Mesendoderm (in vitro differentiated cells): ENCODE measurements at places on chromosomes 2 and 18.

DNA sequence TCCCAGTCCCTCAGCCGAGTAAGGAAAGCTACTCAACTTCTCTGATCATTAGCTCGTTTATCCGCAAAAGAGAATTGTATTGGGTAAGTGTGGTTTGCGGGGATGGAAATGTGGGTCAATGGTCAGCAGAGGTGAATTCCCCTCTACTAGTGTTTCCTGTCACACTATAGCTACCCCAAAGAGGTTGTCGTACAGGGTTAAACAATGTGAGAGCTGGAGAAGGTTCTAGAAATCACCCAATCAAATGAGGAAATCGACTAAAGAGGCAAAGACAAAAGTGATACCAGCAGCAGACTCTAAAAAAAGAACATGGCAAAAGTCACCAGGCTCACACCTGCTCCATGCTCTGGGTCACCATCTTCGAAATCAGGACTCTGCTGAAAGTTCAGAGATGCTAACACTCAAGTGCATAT lies 144.7 kb upstream of the ITGA4 start:
- DNase-seq: no peak

DNA sequence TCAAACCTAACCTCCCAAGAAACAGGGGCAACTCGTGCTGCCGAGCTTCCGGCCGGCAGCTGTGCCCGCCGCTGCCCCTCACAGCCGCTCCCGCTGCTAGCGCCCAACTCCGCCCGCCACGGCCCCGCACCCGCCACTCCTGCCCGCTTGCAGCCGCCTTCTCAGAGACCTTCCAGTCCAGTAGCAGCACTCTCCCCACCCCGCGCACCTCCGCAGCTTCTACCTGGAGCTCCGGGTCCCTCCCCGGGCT lies 722 bp upstream of the C2orf15 start:
- DNase-seq: no peak

GRCh38 chr18:70005580-70005979 lies 57.9 kb upstream of the CD226 start:
- DNase-seq: no peak

DNA sequence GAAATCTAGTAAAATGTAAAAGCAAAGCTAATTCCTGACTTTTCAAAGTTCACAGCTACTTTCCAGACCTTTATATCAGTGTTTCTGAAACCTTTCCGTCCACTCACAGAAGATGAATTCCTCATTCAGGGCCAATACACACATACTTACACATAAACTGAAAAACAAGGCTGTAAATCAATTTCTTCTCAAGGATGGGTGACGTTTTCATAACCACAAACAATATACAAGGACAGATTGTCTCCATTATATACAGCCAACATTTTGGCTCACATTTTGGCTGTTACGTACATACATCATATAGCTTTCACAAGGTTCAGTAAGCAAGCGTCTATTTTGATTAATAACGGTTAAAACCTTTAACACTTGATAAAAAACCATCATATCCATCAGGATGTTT lies 1.4 kb downstream of the RPRD1A start:
- no peak for DNase-seq

DNA sequence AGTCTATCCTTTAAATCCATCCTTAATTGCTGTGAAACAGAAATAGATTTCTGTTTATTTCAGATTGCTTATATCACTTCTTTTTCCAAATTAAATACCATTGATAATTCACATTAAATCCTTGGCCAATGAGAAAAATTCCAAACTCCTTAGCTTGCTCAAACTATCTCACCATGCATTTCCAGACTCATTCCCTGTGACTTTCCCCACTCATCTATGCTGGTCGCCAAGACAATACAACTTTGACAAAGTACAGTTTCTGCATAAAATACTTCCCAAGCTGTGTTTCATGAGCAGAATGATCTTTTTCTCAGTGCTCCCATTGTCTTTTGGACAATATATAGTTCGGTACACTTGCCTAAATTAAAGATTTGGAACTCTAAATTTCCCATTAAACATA lies 575.6 kb downstream of the CPS1 start:
- no peak for DNase-seq

- DNase-seq: no peak
Measured at GRCh38 chr18:10732990-10733389, 207.2 kb downstream of the NAPG start.

- no peak for DNase-seq
Measured at GRCh38 chr2:120498576-120499394, 152.8 kb downstream of the INHBB start.

DNA sequence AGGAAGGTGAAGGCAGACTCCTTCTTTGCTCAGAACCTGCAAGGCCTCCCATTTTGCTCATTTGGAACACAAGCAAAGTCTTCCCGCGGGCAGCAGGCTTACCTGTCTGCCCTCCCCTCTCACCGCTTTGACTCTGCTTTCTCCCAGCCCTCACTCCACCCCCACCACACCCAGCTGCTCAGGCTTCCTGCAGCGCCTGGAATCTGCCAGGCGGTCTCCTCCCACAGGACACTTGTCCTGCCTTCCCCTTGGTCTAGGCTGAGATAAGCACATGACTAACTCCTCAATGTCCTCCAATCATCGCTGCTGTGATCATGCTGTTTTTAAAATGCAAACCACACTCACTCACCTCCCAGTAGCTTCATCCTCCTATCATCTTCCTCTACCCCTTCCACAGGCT lies 430.0 kb downstream of the ZNF516 start:
- DNase-seq: peak; percentile 95

DNA sequence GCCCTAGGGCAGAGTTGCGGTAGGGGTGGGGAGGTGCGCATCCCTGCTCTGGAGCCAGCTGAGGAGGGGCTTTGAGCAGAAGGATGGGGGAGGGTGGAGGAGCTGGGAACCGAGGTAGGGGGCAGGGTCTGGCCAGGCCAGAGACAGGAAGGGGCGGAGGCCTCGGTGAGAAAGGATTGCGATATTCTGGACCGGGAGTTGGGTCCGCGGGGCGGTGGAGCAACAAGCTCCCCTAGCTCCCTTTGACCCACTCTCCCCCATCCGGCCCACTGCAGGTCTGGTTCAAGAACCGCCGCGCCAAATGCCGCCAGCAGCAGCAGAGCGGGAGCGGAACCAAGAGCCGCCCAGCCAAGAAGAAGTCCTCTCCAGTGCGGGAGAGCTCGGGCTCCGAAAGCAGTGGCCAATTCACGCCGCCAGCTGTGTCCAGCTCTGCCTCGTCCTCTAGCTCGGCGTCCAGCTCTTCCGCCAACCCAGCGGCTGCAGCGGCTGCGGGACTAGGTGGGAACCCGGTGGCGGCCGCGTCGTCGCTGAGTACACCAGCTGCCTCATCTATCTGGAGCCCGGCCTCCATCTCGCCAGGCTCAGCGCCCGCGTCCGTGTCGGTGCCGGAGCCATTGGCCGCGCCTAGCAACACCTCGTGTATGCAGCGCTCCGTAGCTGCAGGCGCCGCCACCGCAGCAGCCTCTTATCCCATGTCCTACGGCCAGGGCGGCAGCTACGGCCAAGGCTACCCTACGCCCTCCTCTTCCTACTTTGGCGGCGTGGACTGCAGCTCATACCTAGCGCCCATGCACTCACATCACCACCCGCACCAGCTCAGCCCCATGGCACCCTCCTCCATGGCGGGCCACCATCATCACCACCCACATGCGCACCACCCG lies 4.8 kb downstream of the OTX1 start:
- peak; percentile 72 for DNase-seq

DNA sequence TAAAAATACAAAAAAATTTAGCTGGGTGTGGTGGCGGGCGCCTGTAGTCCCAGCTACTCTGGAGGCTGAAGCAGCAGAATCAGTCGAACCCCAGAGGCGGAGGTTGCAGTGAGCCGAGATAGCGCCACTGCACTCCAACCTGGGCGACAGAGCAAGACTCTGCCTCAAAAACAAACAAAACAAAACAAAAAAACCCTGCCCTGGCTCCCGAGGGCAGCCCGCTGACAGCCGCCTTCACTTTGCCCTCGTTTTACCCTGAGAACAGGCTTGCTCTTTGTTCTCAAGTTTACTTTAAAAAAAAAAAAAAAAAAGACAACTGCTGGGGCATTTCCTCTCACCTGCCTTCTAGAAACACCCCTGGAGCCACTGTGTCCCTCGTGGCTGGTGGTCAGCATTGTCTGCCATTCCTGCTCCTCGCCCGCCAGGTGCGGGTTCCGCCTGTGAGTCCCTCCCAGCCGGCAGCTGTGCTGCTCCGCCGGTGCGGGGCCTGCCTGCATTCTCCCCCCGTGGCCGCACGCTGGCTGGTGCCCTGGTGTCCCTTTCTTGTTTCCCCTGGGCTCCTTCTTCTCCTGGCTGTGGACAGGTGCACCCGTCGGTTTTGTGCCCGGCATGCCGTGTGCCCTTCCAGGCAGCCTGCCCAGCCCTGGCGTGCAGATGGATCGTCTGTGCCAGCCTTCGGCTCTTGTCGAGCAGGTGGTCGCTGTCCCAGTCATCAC lies 105.7 kb downstream of the USP40 start:
- DNase-seq: no peak

DNA sequence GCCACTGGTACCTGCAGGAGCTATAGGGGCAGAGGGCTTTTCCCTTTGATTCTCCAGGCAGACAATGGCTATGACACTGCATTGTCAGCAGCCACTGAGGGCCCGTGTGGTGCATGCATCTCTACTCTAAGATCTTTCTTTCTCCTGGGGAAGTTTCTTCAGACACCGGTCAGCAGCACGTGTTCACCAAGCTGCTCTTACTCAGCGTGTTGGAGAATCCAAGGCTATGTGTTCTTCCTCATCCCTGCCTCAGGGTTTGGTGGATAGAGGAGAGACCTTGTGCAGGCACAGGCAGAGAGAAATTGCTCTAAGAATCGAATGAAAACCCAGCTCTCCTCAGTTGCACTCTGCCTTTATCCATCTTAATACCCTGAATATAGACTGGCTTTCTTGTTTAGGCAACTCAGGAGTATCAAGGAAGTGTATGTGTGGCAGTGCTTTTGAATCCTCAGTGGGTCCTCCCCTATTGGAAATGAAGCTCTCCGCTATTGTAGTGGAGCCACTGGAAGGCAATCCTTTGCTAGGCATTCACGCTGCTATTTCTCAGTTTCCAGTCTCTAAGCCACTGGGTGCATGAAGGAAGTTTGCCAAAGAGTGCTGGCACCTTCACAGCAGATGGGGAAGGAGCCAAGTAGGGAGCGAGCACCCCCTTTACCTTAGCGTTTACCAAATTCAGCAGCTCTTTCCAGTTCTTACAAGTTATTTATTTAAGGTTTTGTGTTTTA lies 86.9 kb upstream of the EML6 start:
- DNase-seq: no peak

DNA sequence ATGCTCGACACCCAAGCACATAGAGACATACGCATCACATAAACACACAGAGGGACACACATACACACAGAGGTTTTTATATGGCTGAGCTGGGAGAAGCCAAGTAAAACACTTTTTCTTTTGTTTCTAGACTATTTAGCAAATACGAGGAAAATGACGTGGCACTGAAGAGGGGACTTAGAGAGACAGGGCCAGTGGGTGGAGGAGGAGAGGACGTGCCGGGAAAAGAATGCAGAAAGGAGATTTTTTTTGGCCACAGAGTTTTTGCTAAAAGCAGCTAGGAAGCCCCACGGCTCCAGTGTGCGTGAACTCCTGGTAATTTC lies 168.5 kb upstream of the KLF7 start:
- DNase-seq: no peak

DNA sequence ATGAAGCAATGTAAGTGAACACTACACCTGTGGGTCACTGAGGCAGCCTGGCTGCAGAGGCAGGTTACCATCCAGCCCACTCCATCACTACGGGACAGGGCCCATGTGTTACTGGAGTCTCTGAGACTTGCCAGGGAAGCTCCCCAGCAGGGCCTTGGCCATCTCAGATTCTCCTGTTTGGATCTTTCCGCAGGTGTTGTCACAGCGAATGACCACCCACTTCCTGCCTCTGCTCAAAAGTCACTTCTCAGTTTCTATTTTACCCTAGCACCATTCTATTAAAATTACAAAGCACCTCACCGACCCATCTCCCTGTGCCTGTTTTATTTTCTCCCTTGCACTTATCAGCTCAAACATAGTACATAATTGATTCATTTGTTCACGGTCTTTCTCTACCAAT lies 34.5 kb upstream of the L3MBTL4 start:
- DNase-seq: no peak

GRCh38 chr2:229235131-229235914 lies 35.8 kb downstream of the PID1 start:
- peak; percentile 60 for DNase-seq

DNA sequence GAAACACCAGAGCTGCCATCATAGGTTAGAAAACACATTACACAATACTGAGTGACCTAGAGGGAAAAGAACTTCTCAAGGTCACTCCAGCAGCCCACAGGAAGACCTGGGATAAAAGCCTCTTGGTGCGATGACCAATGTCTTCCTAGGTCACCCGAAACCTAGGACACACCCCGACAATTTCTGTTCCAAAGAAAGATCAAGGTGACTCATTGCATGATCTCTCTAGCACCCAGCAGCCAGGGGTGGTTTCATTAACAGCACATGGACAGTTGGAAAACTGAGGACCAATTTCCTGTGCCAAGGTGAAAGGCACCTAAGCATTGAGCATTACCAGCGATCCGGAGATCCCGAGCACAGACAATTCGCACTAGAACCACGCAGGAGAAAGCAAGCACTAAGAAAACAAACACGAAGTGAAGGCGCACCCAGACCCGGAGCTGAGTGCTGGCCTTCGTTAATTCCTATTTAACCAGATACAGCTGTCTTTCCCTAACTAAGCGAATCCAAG lies 1.5 kb downstream of the CACNB4 start:
- peak; percentile 23 for DNase-seq

DNA sequence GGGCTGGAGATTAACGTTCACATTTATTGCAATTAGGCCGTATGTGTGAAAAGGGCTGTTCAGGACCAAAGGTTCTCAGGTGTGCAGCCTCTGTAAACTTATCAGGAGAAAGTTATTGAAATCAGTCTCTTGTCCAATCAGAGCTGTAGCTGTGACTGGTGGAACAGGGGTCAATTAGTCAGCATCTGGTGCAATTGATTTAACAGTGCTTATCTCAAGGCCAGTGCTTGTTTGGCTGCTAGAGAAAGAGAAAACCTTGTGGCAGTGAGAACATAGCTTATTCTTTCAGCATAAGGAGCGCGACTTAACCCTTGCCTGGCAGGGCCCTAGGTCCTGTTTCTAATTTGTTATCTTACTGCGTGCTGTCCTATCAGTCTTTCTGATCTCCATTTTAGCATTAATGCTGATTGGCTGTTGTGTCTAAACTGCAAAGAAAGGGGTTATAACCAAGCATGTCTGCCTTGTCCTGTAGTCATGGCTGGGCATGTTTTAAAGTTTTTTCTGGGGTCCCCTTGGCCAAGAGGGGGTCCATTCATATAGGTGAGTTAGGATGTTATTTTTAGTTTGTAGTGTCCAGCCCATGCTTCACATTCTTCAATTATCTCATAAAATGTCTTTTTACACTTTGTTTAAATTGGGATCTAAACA lies 66.4 kb downstream of the CYB5A start:
- peak; percentile 27 for DNase-seq

DNA sequence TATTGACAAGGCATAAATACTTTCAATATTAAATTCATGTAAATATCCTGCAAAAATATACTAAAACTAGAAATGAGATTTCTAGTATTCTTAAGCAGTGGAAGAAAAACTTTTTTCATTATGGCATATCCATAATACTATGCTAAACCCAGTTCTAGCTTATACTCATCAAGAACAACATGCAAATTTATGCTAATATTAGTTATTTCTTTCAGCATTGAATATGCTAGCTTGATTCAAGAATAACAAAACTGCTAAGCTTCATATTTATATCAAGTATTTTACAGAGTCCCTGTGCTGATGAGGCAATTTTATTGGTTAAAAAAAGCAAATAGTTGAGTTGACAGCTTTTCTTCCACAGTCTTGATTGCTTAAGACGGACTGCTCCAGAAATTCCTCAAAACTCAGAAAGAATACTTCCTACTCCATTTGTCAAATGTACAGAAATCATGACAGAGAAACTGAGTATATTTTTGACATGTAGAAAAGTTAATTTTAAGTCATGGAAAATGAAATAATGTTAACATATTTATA lies 105.0 kb downstream of the PIGN start:
- no peak for DNase-seq
